BJ (cell line): ENCODE measurements at places on chromosomes 3 and 15.

DNA sequence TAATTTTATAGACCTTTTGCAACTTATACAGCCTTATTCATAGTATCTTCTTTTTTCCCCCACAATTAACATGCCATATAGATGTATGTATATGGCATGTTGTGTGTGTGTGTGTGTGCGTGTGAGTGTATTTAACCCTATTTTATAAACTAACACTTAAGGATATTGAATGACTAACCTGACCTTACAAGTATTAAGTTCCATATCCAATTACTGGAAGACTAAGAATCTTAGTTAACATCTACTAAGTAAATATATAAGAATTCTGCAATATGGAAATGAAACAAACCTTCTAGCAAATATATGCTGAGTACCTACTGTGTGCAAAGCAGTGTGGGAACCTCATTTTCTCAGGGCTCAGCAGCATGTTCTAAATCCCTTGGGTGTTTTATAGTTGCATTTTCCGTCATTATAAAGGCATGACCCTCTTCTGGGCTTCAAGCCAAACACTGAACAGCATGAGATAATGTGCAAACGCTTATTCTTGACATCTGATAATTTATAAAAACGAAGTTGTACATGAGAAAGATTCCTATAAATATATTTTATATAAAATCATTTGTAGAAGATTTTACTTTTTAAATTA is 105.5 kb downstream of the NLGN1 start:
- peak; percentile 1 for DNase-seq

- no peak for DNase-seq
Observed at GRCh38 chr15:91857772-91858171, 4.3 kb downstream of the SLCO3A1 start.

DNA sequence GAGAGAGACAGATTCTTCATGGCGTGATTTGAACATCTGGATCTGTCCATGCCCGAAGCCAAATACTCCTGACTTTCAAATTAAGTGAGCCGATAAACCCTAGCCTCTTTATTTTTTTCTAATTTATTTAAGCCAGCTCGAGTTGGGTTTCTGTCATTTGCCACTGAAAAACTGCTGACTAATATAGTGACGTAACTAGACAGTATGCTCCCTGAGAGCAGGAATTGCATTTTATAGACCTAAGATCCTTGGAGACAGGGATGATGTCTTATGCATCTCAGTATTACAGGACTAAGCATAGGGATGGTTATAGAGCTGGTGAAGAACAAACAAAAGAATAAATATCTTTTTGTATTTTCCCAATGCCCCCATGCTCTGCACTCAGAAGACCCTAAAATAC is 4.6 kb downstream of the LHFPL4 start:
- no peak for DNase-seq

DNA sequence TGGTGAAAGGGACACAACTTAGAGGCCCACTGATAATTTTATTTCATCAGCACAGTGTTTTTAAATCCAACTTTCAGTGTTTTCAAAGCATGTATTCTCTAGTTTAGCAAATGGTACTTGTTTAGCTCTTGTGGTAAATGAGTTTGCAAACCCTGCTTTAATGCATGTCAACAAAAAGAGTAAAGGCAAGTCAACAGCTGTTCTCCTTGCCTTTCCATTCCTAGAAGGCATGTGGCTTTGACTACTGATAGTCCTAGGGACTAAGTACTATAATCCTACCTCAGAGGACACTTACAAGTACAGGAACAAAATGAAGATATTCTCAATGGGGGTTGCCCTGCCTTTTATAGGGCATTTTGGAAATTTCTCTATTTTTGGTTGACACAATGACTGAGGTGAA is 13.1 kb downstream of the NPTN start:
- no peak for DNase-seq

DNA sequence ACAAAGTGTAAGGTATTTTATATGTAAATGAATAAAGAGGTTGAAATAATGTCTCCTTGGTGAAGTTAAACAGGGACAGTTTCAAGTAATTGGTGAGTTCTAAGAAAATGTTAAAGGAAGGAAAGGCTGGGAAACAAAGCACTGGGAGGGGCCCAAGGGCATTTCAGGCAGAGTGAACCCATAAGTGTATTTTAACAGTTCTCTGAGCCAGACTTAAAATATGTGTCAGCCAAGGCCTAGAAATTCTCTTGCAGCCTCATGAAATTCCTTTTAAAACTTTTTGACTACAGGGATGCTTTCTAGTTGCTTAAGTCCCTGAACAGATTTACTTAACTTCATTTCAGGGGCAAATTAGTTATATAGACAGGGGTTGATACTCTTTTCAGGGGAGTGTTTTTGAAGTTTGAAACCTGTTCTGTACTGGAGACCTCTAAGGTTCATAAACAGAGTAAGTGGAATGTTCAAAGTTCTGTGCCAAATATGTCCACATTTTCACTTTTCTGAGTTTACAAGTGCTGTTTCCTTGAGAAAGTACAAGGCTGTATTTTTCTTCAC is 77.6 kb downstream of the GALK2 start:
- peak; percentile 55 for DNase-seq

DNA sequence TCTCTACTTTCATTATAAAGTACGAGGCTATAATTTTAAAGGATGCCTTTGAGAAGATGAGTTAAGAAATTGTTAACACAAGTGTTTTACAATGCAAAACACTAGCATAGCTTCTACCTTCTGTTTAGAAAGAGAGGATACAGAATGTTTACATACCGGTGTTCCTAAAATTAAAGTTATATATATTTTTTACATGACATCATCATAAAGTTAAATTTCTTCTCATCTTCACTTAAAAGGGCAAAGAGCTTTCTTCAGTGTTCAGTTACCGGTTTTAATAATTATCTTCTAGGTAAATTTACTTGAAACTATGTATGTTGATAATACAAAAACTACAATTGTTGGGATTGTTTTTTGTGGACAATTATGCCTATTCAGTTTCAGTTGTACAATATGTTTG is 32.7 kb upstream of the TM2D3 start:
- no peak for DNase-seq

DNA sequence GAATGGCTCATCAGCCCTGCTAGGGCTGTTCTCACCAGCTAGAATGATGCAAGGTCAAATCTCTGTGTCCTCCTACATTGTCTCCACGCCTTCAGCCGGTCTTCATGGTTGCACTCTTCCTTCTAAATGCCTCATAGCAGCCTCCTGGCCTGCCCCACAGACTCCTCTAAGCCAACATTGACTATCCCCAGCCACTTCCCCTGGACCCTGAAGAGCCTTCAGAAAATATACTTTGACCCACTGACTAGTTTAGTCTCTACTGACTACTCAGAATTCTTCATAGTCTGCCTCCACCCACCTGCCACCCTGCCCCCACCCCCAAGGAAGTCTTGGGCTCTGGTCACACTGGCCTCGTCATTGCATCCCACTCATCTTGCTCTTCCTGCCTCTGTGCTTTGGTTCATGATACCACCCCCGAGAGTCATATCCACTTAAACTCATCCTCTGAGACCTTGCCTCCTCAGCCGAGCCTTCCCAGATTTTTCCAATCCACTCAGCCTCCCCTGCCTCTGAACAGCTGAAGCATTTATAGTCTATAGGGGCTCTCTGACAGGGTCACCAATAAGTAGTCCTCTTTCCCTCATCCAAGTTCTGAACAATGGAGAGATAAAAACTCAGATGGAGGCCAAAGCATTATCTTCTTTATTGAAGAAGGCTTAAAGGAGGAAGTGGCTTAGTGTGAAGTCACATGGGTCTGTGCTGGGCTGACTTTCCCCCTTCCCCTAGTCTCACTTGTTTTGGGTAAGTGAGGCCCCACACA is 9.5 kb upstream of the DOCK3 start:
- no peak for DNase-seq

DNA sequence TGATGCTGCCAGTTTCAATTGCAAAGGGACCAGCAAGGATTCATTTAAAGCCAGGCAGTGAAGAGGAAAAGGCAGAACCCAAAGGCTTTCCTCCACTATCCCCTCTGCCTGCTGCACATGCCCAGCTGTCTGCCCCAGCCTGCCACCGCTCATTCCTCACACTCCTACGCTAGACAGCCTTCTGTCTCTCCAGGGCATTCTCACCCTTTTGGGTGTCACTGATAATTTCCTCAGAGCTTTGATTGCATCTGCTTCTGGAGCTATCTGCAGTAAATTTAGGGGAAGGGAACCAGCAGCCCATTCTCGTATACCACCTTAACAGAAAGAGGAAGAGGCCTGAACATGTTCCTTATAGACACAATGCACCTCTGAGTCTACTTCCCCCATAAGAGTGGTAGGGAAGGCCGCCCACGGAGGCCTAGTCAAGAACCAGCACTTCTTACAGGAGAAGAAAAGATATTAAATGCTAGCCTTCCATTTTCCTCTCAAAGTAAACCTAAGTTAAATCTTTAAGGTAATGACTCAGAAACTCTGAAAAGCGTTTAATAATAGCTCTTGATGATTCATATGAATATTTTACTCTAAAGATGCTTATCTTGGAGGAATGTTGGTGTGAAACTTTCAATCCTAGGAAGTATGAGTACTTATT is 20.9 kb downstream of the NUDT16 start:
- DNase-seq: peak; percentile 23

DNA sequence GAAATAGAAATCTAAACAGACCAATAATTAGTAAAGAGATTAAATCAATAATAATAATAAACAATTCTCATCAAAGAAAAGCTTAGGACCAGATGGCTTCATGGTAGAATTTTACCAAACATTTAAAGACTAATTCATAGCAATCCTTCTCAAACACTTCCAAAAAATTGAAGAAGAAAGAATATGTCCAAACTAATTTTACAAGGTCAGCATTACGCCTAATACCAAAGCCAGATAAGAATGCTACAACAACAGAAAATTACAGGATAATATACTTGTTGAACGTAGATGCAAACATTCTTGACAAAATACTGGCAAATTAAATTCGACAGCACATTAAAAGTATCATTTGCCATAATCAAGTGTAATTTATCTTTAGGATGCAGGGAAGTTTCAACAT is 36.1 kb upstream of the CADM2 start:
- no peak for DNase-seq

- DNase-seq: no peak
Observed at GRCh38 chr3:35067750-35068149, 571.6 kb upstream of the ARPP21 start.

DNA sequence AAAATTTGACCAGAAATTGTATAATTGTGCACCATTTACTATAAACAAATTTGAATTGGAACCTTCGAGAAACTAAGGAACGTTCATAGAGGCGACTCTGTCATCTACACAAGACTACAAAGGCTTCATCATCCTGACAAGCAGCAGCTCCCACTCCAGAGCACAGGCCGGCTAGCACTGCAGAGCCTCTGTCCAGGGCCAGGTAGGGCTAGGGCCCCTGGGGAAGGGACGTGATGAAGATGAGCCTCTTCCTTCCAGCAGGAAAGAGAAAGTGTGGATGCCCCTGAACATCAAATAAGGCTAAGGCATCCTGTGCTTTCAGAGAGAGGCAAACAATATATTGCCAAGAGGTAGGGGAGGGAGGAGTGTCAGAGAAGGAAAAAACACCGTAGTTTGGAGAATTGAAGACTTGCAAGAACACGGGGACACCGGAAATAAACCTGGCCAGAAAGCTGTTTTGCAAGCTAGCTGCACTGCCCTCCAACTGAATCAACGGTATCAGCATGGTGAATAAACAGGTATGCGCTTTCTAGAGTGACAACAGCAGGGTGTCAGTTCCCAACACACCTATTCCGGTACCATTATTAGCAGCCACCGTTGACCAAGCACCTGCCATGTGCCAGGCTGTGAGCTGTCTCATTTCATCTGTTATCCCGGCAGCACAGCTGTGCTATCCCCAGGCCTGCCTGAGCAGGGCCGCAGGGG is 12.4 kb downstream of the XXYLT1 start:
- no peak for DNase-seq

- DNase-seq: no peak
Observed at GRCh38 chr15:51342227-51342999, 958 bp downstream of the GLDN start.

DNA sequence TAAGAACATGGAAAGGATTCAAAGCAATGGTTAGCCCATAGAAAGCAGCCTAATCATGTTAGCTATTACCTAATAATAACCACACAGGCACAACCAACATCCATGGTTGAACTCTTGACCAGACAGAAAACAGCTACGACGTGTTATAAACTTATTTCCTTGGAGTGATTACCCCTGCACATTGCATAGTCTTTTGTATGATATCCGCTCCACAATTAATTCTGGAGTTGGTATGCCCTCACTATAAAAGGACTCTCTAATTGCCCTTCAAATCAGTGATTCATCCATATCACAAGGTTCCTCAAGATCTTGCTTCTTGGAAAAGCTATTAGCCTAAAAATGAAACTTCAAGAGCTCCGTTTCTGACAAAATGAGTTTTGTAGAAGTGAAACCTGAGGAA is 117.9 kb downstream of the SYNPR start:
- DNase-seq: no peak

DNA sequence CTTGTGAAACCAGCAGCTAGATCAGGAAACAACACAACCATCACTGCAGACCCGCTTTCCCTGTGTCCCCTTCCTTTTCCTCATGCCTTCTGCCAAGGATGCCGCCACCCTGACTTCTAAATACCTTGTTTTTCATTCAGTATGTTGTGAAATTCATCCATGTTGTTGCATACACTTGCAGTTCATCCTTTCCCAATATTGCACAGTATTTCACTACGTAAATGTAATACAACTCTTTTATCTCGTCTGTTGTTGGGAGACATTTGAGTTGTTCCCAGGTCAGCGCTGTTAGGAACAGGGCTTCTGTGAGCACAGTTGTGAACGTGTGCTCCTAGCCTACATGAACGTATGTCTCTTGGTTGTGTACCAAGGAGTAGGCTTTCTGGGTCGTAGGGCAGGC is 24.2 kb downstream of the TLNRD1 start:
- DNase-seq: no peak

DNA sequence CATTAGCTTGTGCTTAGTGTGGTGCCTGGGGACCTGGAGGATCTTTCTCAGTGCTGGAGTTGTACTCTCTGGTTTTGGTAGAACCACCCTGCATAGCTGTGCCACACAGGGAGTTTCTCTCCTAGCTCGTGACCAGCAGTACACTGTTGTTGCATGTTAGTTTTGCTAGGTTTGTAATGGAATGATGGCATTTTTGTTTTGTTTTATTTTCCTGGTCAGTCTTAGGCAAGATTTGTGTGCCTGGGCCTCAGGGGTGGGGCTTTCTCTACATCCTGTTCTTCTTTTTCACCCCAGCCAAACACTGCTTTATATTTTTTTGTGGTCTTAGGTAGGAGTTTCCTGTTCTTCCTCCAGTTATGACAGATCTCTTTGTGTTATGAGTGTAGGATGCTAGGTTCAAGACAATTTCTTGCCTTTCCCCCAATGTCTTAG is 534.5 kb upstream of the KCNMB2 start:
- DNase-seq: no peak

GRCh38 chr3:122079524-122080206 is 24.5 kb downstream of the CD86 start:
- DNase-seq: no peak
